CD4-positive, alpha-beta T cell (primary cell): ENCODE measurements at places on chromosomes 2 and 18.

- DNase-seq, result no peak
Observed at GRCh38 chr2:118737684-118738083, 109.8 kb downstream of the EN1 start.

DNA sequence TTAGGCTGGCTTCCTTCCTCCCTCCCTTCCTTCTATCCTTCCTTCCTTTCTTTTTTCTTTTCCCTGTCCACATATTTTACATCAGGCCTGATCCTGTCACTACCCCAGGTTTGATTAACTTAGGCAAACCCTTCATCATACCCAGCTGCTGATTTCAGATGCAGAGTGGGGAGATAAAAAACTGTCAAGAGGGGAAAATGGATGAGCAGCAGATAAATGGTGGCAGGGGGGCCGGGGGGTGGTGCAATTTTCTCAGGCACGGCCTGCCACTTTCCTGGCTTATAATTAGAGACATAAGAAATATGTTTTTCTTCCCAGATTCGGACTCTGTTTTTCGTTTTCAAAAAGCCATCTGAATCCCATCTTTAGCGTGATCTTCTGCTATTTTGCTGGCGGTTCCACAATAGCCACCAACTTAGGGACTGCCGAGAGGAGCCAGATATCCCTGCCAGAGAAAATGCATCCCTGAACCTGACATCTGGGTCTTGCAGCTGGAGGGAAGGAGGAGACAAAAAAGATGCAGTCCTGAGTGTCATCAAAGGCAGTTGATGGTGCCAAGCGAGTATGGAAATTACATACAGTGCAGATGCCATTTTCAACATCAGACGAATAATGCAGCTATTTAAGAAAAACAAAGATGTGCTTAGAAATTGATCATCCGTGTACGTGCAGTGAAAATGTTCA lies 49.9 kb downstream of the CXCR4 start:
- no peak for DNase-seq

- DNase-seq, result peak; percentile 25
Observed at GRCh38 chr2:232420463-232421188, 14.0 kb downstream of the ALPG start.

- DNase-seq, result no peak
Observed at GRCh38 chr2:96945014-96945413, 41.4 kb downstream of the FAM178B start.

DNA sequence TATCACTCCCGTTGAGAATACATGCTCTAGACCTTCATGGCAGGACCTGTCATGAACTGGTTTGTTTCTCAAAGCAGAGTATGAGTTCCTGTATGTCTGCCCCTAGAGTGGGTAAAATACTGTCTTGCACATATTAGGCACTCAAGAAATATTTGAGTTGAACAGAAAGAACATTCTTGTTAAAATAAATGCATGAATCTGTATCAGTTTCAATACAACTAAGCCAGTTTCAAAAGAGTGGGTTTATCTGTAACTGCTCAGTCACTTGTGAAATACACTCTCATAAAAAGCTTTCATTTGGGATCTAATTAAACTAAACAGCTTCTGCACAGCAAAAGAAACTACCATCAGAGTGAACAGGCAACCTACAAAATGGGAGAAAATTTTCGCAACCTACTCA lies 69.2 kb downstream of the RFTN2 start:
- DNase-seq, result no peak

GRCh38 chr2:19099181-19099580 lies 259.2 kb downstream of the OSR1 start:
- DNase-seq, result no peak

GRCh38 chr2:134679745-134680144 lies 39.1 kb downstream of the TMEM163 start:
- DNase-seq, result peak; percentile 52

GRCh38 chr2:40401896-40402295 lies 50.0 kb downstream of the SLC8A1 start:
- DNase-seq, result no peak

DNA sequence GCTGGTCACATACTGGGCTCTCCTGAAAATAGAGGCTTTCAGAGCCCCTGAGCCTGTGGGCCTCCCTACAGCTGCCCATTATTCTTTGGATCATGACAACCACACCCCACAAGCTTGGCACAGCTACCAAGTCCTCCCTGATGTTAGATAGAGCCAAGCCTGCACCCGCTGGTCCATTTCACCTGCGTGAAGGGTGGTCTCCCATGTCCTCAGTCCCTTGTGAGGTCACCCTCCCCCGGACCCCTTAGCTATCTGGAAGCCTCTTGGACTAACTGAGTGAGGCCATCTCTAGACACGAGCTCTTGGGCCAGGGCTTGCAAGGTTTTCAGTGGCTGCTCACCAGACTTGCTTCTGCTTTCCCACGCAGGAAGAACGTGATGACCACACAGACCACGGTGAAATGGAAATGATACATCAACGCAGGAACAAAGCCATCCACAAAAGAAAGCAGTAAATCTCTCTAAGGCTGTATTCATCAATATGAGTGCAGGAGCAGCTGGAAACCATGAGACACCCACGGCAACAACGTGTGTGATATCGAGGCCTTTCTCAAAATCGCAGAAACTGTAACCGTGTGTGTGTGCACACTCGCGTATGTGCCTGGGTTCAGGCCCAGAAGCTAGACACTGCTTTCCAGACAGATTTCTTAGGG lies 10.1 kb upstream of the MAL start:
- no peak for DNase-seq

DNA sequence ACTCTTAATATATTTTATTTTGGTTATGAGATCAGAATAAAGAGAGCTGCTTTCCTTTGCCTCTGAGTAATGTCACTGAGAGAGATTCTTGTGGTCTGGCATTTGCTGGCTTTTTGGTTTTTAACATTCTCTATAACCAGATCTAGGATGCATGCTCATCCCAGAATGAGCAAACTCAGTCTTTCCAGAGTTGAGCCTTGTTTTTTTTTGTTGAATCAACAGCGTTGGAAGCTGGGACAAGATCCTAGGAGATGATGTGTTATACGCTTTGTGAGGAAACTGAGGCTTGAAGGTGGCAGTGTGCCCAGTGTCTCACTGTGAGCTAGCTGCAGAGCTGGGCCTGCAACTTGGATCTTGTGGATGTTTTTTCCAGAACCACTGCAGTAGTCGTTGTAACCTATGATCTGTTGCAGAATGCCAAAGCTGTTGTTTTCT lies 19.5 kb downstream of the MYO1B start:
- DNase-seq, result no peak

GRCh38 chr2:58122540-58122939 lies 75.9 kb downstream of the VRK2 start:
- no peak for DNase-seq

DNA sequence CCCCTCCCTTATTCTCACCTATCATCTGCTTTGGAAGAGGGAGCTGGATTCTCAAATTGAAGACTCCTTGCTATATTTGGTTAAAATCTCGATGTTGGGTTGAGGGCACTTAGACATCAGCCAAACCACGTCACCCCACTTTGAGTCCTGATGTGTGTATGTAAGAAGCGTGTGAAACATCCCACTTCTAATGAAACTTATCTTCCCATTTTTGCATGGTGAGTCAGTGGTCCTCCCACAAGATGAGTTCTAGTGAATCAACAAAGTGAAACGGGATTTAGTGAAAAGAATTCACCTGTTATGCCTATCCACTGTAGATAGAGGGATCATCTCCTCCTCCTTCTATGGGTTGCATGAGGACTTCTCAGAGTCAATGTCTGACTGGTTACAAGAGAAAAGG lies 51.4 kb upstream of the SPRED2 start:
- no peak for DNase-seq

GRCh38 chr2:24181849-24182248 lies 7.0 kb downstream of the FAM228A start:
- no peak for DNase-seq

GRCh38 chr2:156476850-156477206 lies 40.6 kb downstream of the GPD2 start:
- DNase-seq, result no peak

DNA sequence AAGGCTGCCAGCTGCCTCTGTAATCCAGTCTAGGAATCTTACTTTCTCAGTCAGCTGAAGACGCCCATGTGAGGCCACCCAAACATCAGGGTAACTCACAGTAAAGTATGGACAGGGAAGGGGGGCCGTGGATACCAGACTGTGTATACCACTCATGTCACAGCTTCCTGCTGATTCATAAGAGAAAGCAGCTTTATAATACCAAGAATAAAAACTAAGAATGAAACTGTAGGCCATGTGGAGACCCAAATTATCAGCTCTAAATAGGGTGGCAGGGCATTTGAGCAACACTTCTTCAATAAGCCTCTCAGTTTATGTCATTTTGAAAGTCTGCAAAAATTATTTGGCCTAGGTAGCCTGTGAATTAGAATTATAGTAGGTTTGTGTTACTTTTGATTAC lies 115.0 kb upstream of the CDCA7 start:
- no peak for DNase-seq

DNA sequence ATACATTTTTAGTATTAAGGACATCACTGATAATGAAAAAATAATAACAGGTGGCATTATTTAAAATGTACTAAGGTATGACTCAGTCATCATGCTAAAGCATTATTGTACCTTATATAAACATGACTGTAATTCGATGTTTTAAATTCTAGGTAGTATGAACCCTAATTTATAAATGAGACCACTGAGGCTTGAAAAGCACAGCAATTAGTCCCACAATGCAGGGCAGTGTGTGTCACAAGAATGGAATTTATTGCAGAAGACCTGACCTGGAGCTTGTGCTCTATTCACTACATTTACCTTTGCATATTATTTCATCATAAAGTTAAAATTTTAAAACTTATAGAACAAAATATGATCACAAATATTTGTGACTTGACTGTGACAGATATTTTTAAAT lies 358.5 kb upstream of the DSEL start:
- no peak for DNase-seq

- DNase-seq, result no peak
Observed at GRCh38 chr2:10584242-10584753, 105.5 kb downstream of the NOL10 start.

DNA sequence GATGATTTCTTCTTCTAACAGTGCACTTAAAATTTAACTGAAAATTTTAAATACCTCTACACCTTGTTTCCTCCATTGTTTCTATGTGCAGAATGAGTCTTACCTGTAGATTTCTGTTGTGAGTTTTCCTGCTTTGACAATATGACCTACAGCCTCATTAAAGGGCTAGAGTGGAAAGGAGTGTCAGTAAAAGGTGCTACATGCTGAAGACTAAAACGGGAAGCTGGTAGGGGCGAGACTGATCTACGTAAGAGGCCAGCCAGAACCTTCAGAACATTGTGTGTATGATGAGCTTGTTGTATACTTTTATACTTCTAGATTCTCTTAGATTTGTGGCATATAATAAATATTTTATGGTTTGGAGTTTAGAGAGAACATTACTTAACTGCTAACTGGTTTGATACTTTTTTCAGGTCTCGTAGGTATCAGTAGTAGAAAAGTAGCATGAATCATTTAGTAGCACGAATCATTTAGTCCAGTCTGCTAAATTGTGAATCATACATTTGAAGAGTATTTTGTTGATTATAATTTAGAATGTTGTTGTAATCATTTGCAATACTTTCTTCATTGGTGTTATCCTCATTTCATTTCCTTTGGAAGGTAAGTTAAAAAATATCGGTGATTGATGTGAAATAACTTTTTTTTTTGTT lies 14.3 kb downstream of the INSIG2 start:
- no peak for DNase-seq

GRCh38 chr2:42924418-42924886 lies 132.1 kb upstream of the HAAO start:
- no peak for DNase-seq

DNA sequence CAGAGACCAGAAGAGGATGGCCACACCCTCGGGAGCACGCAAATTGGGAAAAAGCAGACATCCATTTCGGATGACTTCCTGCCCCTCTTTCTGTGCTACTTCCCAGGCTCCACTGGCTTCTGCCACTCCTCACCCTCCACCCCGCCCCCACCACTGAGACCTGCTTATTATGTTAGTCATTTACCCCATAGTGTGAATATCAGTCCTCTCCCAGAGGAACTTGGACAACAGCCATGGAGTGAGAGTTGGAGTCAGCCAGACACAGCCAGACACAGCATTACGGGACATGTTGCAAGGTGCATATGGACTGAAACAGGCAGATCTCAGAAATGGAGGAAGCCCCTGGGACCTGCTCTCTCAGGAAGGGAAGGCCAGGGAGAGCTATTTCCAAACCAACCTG lies 51.8 kb downstream of the CTIF start:
- DNase-seq, result no peak

- DNase-seq, result no peak
Observed at GRCh38 chr2:145980318-145980717, 1460.4 kb upstream of the ZEB2 start.

DNA sequence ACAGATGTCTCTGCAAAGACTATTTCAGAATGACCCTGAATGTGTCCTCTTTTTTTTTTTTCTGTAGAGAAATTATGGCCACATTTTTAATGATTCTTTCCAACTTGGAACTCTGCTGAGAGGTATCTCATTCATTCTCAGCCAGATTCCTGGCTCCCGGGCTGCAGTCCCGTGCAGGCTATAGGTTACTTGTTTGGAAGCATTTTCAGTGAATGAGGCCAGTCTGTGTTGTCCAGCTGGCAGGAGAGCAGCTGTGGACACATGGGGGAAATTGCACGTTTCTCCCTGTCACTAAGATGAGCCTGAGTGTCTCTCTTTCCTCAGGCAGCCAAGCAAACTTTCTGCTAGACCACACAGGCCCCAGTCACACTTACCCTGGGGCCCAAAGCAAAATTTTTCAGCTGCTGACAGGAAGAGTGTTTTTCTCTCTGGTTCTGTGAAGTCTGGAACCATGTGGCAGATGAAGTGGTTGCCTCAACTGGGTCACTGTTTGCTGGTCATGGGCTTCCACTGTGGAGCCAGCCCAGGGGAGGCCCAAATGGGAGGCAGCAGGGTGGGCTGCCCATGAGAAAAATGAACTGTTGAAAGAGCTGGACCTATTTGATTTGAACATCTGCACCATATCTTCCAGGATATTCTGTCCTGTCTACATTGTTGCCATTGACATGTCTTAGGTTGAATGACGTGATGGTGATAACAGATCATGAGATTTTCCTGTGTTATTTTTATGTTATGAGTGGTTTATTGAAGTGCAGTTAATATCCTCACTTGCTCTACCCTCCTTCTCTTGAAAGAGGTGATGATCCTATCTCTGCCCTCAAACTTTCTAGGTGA lies 431.2 kb downstream of the LPIN1 start:
- peak; percentile 28 for DNase-seq

DNA sequence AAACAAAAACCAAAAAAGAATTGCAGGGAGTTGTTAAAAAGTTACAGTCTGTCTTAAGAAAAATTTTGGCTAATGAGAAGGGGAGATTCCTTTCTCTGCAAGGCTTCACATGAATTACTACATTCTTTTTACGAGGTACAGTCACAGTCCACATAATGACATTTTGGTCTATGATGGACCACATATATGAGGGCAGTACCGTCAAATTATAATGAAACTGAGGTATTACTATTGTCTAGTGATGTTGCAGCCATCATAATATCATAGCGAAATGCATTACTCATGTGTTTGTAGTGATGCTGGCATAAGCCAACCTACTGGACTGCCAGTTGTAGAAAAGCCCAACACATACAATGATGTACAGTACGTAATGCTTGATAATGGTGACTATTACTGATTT lies 12.5 kb downstream of the SERPINB7 start:
- no peak for DNase-seq
